ENCODE measurements at places on chromosomes 3 and 15.

GRCh38 chr15:75693501-75694240, 19.0 kb downstream of the CSPG4 start:
- no peak for DNase-seq

- no peak for DNase-seq
Observed at GRCh38 chr3:113832477-113833164, 6.0 kb upstream of the GRAMD1C start.

GRCh38 chr15:85642065-85642692, 152.5 kb downstream of the KLHL25 start:
- no peak for DNase-seq

- DNase-seq, result no peak
Observed at GRCh38 chr3:102810937-102811336, 376.1 kb downstream of the ZPLD1 start.
